Brain (organoid and tissue), 16 donors: ENCODE measurements at places on chromosomes 1 and 21.
A peak's percentile ranks its signal among the peaks of the same experiment; 100 is the strongest.

DNA sequence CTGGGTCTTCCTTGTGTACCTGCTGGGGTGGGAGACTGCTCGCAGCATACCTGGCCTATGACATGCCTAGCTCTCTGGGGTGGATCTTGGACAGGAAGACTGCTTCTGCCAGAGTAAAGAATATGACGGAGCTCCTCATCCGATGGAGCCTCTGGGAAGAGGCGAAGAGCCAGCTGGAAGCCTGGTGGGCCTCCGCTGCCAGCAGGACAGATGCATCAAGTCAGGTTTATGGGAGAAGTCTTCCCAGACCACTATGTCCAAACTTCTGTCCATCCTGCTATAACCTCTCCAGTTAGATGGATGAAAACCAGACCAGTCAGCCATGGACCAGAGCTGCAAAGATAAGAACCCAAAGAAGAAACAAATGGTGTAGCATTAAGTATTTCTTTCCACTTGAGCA lies 27.7 kb upstream of the NGF start:
- no peak for DNase-seq

DNA sequence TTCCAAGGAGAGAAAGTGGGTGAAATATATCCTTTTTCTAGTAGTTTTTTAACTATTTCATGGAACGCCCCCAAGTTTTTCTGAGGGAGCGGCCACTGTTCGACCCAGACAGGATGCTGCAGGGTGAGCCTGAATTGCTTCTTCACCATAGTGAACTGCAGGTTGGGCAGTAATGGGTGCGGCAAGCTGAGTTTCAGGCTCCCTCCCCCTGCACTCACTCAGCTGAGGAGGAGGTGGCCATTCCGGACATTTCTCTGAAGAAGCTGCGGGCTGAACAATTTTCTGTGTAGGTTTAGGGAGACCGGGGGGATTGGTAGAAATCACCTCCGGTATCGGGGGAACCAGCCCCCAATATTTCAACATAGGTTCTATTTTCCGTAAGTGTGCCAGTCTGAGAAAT lies 8.2 kb downstream of the DAP3 start:
- DNase-seq = no peak

DNA sequence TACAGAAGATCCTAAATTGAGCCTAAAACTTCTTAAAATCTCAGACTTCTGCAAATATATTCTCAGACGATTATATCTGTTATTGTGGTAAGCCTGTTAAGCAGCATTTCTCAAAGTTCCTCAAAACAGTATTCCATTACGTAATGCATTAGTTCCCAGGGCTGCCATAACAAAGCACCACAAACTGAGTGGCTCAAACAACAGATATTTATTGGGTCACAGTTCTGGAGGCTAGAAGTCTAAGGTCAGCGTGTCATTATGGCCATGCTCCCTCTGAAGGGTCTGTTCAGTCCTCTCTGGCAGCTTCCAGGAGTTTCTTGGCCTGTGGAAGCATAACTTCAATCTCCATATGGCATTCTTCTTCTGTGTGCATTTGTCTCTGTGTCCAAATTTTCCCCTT lies 103.5 kb upstream of the ST6GALNAC5 start:
- no peak for DNase-seq

DNA sequence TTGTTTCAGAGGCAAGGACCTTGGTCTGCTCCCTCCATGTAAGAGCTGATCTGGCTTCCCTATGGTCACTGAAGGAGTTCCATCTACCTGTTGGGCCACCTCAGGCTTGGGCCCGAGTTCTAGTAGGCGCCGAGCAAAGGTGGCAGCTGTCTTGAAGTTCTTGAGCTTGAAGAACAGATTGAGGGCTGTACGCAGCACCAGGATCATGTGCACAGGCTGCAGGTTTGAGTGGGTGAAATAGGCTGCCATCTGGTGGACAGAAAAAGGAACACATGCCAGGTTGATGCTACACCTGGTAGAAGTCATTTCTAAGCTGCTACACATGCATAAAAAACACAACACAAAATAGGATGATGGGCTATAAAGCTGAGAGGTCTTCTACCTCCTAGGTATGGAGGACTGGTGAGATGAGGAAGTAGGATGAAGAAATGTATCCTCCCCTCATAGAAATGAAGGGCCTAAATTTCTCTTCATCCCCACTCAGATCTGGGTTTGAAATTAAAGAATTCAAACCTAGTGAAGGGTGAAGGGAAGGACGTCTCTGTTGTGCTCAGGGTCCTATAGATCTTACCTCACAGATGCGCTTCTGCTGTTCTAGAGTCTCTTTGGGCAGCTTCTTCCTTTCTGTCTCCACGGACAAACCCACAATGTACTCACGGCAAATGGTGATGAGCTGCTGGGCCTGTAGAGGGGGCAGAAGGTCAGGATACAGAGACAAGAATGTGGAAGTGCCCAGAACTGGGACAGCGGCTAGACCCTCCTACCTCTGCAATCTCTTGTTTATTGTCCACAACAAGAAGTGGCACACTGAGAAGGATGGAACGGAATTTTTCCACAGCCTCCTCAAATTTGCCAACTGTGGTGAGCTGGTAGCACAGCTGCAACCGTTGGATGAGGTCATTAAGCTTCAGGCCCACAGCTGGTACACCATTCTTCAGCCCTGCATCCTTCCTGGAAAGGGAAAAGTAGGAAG lies 6.6 kb upstream of the PEX19 start:
- DNase-seq = peak; percentile 82

- DNase-seq = no peak
Observed at GRCh38 chr1:184210031-184210430, 158.5 kb downstream of the TSEN15 start.

GRCh38 chr1:42479621-42480020 lies 16.5 kb downstream of the CCDC30 start:
- DNase-seq = no peak

DNA sequence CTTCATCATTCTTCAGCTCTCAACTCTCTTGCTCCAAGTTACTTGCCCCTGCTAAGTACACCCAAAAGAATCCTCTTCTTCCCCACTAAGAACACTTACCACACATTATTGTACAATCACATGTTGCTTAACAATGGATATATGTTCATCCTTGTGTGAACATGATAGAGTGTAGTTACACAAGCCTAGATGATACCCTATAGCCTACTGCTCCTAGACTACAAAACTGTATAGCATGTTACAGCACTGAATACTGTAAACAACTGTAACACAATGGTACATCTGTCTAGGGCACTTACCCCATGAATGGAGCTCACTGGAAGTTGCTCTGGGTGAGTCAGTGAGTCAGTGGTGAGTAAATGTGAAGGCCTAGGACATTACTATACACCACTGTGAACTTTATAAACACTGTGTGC lies 77.4 kb downstream of the RERE start:
- DNase-seq = no peak

- DNase-seq = peak; percentile 50
Observed at GRCh38 chr21:25708467-25709065, 26.1 kb downstream of the ATP5PF start.

DNA sequence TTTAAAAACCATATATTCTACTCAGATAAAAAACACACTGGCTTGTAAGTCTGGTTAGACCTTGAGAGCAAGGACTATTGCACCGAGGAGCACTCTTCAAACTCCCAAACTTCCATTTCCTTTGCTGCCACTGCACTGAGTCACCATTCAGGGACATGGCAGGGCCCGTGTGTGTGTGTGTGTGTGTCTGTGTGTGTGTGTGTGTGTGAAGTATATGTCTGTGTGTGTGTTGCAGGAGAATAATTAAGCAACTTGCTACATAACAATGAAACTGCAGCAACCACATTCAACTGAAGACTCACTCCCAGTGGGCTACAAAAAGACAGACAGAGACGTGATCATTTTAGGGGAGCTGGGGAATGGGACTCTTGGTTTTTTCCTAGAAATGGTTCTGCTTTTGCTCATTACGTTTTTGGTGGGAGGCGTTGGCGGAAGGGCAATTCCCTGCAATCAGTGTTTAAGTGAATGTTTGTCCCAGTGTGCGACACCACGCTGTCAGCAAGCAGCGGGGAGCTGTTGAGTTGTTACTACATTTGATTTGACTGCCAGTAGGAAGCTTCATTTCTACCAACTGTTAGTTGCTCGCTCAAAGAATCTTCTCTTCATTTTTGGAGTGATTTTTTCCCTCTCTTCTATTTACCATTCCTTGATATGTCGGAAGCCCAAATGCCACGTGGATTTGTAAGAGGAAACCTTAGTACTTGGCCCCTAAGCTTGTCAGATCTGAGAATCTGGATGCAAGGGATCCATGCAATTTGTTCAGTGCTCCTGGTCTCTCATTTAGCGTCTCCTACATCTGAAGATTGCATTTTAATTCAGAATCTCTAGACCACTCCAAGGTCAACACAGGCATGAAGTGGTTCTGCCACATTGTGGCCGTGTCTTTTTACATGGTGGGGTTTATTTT lies 36.1 kb downstream of the ESRRG start:
- peak; percentile 32 for DNase-seq

- DNase-seq = no peak
Observed at GRCh38 chr1:155079210-155079486, 511 bp downstream of the EFNA3 start.

GRCh38 chr1:36115200-36115669 lies 9.8 kb downstream of the COL8A2 start:
- peak; percentile 51 for DNase-seq

DNA sequence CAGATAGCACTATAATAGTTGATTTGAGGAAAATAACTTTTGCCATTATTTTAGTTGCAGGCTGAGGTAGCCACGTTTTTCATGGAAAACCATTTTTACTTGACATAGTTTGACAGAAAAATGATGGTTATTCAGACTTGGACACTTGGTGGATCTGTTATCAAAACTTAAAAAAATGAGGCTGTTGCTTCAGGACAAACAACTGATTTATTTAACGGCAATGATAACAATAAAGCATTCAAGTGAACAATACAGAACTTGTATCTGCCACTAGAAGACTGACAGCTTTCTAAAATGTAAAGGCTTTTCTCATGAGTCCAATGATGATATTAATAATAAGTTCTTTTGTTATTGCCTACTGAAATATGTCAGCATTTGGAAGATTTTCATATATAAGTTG lies 322.9 kb downstream of the BRINP3 start:
- no peak for DNase-seq

DNA sequence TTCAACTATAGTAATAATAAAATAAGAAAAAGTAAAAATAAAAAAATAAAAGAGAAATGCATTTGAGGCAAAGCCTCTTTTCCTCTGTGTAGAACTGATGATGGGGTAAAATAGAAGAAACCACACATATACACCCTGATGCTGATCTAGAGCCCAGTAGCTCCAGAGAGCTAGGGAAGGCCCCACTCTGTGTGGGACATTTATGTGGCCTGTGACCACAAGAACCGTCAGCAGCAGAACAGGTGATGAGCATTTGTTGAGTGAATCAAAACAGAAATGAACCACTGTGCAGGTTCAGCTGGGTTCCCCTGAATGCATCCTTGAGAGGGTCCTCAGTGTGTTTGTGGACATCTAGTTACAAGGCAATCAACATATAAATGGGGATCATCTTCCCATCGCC lies 221.8 kb upstream of the HOOK1 start:
- no peak for DNase-seq

- no peak for DNase-seq
Observed at GRCh38 chr1:70101231-70101630, 104.1 kb downstream of the LRRC40 start.
